ENCODE measurements at places on chromosomes 1 and 21.

- no peak for DNase-seq
Measured at GRCh38 chr1:54795841-54796468, 5.2 kb downstream of the TTC22 start.

GRCh38 chr1:245464290-245464689 is 309.5 kb downstream of the KIF26B start:
- no peak for DNase-seq

- no peak for DNase-seq
Measured at GRCh38 chr21:38266732-38267131, 9.9 kb downstream of the KCNJ15 start.

DNA sequence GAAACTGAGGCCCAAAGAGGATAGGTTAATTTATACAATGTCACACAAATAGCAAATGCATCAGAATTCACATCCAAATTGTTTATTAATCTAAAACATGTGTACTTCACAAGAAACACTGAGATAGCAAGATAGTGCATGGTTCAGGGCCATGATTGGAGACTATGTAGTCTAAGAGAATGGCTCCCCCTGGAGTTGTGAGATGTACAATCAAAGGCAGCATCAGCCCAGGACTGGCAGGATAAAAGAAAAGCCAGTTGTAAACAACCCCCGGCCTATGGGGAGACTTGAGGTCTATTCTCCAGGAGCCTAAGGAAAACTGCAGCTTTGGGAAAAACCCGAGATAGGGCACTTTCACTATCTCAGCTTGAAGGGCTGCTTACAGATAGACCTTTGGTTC is 511.0 kb downstream of the OMA1 start:
- no peak for DNase-seq

DNA sequence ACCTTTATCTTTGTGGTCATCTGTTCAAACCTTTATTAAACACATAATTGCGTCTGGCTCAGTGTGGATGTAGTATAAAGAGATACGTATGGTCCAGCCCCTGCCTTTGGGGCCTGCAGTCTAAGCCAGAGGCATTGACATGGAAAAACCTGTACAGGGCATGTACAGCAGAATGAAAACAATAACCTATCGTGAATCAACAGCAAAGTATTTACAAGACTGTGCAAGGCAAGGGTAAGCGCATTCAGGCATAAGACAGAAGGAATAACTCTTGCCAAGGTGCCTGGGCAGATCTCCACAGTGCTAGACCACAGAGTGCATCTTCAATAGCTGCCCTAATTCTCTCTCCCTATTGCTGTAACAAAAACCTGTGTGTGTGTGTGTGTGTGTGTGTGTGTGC is 35.5 kb downstream of the KIRREL1 start:
- DNase-seq: no peak

GRCh38 chr1:74468982-74469603 is 43.3 kb downstream of the LRRC53 start:
- DNase-seq: no peak

DNA sequence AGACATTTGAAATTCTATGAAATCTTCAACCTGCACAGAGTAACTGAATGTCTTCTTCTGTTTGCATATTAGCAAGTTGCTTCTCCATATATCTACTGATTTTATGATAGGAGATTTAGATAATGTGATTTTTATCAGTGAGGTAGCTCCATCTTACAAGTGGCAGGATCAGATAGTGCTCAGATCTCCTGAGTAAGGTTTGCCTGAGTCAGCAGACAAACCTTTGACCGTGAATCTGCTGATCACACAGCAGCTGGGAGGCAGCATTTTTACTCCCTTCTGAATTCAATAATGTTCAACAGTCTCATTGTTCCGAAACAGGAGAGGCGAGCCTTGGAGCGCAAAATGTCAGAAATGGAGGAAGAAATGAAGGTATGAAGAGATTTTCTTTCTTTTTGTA is 141.4 kb downstream of the SYT2 start:
- no peak for DNase-seq

DNA sequence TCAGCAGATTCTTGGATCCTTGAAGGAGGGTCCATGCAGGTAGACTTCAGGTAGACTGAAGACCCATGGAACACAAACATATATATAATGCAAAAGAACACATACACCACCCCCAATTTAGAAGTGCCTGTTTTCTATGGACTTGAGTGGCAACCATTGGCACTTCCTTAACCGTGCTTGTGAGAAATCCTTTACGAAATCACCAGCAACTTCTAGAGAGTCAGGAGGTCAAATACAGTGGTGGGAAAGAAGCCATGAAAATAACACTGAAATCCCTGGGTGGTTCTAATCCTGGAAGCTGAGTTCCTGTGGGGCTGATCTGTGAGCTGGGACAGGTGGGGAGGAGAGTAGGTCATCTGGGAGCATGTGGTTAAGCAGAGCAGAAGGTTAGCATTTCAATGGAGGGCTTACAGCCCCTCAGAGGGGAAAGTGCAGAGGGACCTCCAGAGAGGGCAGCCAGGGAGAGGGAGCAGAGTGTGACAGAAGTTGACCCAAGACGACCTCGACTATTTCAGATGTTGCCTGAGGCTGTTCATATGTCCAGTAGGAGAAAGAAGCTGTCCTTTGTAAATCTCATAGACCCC is 13.0 kb upstream of the IL10 start:
- DNase-seq: no peak

GRCh38 chr1:46708121-46708520 is 10.8 kb downstream of the EFCAB14 start:
- DNase-seq: no peak

DNA sequence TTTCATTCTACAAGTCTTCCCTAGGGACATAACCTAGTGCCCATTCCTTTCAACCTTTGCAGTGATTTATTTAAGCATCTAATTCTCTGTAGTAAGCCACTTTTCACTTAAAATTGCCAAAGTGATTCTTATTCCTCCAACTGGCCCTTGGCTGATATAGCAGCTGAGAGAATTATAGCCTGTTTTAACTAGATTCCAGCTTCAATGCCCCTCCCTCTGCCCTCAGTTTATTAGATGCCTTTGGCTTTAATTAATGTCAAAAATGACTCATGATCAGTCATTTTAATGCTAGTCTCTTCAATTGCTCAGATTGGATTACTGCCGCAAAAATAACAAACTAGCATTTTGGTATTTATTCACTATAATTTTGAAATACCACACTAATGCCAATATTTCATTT is 145.4 kb upstream of the KCTD3 start:
- DNase-seq: no peak

- DNase-seq: no peak
Measured at GRCh38 chr1:207055386-207056001, 2.4 kb downstream of the PFKFB2 start.

DNA sequence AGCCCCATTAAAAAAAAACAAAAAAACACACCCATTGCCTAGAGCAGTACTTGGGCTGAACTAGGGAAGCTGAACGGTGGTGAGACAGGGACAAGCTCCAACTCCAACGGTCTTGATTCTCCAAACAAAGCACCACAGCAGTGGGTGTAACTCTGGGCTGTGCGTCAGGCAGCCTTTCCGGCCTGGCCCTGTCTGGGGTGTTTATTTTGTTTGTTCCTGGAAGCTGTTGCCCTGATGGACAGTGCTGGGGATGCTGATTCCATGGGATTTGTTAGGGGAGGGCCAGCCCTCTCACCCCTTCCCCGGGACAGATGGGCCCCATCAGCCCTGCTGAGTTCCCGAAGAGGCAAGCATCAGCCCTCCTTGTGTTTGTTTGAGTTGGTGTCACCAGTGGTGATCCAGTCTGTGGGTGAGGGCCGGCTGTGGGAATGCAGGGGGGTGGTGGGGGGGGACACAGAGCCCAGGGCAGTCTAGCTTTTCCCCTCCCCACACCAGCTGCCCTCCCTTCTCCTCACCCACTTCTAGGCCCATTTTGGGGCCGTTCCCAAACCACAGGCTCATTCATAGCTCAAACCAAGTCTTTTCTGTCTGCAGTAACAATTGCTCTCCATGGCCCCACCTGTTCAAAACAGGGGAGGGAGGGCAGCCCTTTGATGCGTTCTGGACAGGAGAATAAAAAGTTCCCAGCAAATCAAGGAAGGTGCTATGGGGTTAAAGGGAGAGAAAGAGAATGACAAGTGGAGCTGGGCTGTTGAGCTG is 4.5 kb downstream of the WNT2B start:
- no peak for DNase-seq

DNA sequence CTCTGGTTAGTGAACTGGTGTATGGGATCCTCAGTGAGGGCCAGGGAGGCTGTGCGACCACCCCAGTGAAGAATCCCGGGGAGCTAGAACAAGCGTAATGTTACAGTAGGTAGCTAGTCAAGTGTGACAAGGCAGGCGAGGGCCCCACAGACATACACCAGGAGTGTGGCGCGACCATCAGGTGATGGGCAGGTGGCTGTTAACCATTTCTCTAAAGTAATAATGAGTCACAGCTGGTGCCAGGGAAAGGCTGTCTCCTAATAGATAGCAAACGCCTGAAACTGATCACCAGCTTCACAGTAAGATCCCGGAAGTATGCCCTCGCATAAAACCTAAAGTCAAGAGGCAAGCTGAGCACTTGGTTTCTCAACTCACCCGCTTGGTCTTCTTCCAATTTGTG is 40.5 kb upstream of the TARBP1 start:
- DNase-seq: no peak

- DNase-seq: no peak
Measured at GRCh38 chr1:170267317-170267716, 121.6 kb downstream of the NTMT2 start.
